ENCODE measurements at places on chromosomes 3 and 15. TPM values are rescaled to one million over a fixed set of nuclear protein-coding genes. Genes with fewer than 3 reads are reported as not detected.

EFCC1 gene
- 0.11 TPM for polyA plus RNA-seq

TEX55 gene
- polyA plus RNA-seq, result not detected

FBXW12 gene
- not detected for polyA plus RNA-seq

TNFSF10 gene
- 264 TPM for polyA plus RNA-seq
